ENCODE measurements at places on chromosomes 16 and 17. TPM values are rescaled to one million over a fixed set of nuclear protein-coding genes. Genes with fewer than 3 reads are reported as not detected.

FNDC8 gene
- total RNA-seq = not detected

SPSB3 gene
- 30.5 TPM for total RNA-seq

PPP1R27 gene
- total RNA-seq = not detected

TXNDC11 gene
- total RNA-seq = 71.2 TPM

EVI2A gene
- total RNA-seq = 30.9 TPM

DNAJC7 gene
- total RNA-seq = 62.1 TPM

ZSCAN10 gene
- not detected for total RNA-seq

PITPNC1 gene
- 21.9 TPM for total RNA-seq

RTN4RL1 gene
- total RNA-seq = 5.1 TPM

EXOC3L1 gene
- total RNA-seq = 10.9 TPM

NARF gene
- 38.9 TPM for total RNA-seq

LRRC37A gene
- total RNA-seq = 1.7 TPM

TPSG1 gene
- total RNA-seq = not detected

FOXL1 gene
- 0.99 TPM for total RNA-seq

EMP2 gene
- total RNA-seq = 487 TPM

CCDC200 gene
- 0.37 TPM for total RNA-seq

CCL1 gene
- not detected for total RNA-seq

CLDN9 gene
- total RNA-seq = 0.85 TPM

FGF11 gene
- total RNA-seq = 1.7 TPM

TMC8 gene
- 37.3 TPM for total RNA-seq

ZNF319 gene
- 10.7 TPM for total RNA-seq

GP1BA gene
- 0.96 TPM for total RNA-seq

NHLRC4 gene
- total RNA-seq = 2.0 TPM

ATP2A3 gene
- 53.5 TPM for total RNA-seq

CD79B gene
- total RNA-seq = 3.5 TPM

CETP gene
- total RNA-seq = 0.82 TPM

CLEC19A gene
- total RNA-seq = 0.44 TPM

CES5A gene
- not detected for total RNA-seq

MARVELD3 gene
- 12.0 TPM for total RNA-seq

VMO1 gene
- total RNA-seq = 6.0 TPM

GNGT2 gene
- 4.8 TPM for total RNA-seq

ENDOV gene
- total RNA-seq = 18.8 TPM

PEX12 gene
- 5.9 TPM for total RNA-seq

NPIPA8 gene
- 1.5 TPM for total RNA-seq

SLC13A2 gene
- not detected for total RNA-seq

MARCHF10 gene
- 2.3 TPM for total RNA-seq

FAM20A gene
- total RNA-seq = 85.9 TPM

RASL10B gene
- 0.52 TPM for total RNA-seq

VAT1L gene
- 0.26 TPM for total RNA-seq

KRT33A gene
- total RNA-seq = not detected

LRRC46 gene
- 0.44 TPM for total RNA-seq

SHMT1 gene
- total RNA-seq = 38.1 TPM

RGS11 gene
- total RNA-seq = 3.9 TPM

HSF4 gene
- total RNA-seq = 38.2 TPM

GLTPD2 gene
- total RNA-seq = not detected

HS3ST3B1 gene
- total RNA-seq = 6.7 TPM

ABCA8 gene
- total RNA-seq = 22.7 TPM

RNF43 gene
- total RNA-seq = 6.8 TPM

GPR142 gene
- not detected for total RNA-seq

STAT5B gene
- 70.9 TPM for total RNA-seq

PRR11 gene
- total RNA-seq = 3.1 TPM

ALOX12B gene
- total RNA-seq = 0.32 TPM

C16orf89 gene
- 67.0 TPM for total RNA-seq

UNC13D gene
- 91.4 TPM for total RNA-seq

TM4SF5 gene
- total RNA-seq = not detected

KRTAP1-5 gene
- total RNA-seq = not detected

ERI2 gene
- 16.3 TPM for total RNA-seq

KRTAP4-1 gene
- not detected for total RNA-seq
